Stimulated activated CD8-positive, alpha-beta memory T cell treated with anti-CD3 and anti-CD28 coated beads, Interleukin-15, amount 100 ng/mL, for 4 hours (primary cell): ENCODE measurements at places on chromosomes 6 and 20.

GRCh38 chr6:138454981-138455706, 44.1 kb downstream of the NHSL1 start:
- DNase-seq = peak; percentile 43

DNA sequence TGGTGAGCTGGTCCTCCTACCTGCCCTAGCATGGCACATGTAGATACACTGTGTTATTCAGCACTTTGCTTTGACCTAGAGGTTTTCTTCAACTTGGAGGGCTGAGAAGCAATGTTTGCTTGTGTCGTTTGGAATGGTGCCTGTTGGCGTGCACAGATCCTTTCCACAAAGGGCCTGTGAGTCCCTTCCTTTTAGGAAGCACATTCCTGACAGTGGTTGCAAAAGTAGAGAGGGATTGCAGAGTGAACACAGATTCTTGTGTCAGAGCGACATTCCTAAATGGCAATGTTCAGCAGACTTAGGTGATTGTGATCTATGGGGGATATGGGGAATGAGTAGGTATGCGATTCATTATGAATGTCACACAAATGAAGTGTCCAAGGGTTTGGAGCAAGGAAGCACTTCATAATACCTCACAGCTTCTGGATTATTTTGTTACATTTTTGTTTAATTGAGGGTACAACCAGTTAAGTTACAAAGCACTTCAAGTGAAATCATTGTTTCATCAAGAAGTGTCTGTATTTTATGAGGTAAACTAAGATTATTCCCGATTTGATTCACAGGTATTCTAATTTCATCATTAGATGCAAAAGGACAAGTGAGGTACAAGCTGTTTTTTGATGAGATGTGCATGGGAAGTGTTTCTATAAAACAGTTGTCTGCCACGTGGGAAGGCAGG, 713 bp upstream of the RNF144B start:
- DNase-seq = no peak

- no peak for DNase-seq
Observed at GRCh38 chr6:95240514-95240913, 336.8 kb upstream of the MANEA start.

DNA sequence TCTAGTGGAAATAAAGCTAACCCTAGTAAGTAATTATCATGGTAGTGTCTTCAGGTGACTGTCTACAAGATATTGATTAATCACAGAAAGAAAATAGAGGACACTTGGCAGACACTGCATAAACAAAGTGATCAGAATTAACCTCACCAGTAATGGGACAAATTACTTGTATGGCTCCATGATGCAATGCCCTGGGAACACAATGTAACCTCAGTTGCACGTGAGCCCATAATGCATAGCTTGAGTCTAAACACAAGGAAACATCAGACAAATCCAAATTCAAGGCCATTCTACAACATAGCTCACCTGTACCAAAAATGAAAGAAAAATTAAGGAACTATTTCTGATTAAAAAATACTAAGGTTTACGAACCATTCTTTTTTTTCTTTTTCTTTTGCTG, 92.4 kb upstream of the SSTR4 start:
- no peak for DNase-seq

DNA sequence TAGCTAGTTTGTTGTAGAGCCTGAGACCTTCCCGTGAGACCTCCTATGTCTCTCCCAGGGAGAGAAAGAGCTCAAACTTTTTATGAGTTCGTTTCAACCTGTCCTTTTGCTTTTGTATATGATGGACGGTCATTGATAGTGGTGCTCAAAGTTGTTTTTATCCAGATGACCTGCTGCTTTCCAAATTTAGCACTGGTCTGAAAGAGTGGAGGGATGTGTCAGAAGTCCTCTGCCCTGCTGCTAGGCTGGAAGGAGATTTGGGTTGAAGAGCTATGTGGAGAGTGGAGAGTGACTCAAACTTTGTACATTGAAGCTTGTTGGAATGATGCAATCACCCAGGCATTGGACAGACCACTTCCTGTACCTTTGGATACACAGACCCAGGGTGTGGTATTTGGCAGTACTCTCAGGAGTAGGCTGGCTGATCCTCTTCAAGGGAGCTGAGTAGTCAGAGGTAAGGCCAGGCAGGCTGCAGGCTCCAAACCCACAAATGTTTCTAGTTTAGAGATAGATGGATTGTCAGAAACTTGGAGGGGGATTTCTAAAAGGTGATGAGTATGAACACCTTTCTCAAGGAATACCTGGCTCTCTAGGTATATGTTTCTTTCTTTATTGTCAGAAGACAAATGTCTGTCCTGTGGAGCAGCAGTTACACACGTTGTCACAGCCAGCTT, 49.4 kb upstream of the RREB1 start:
- no peak for DNase-seq

DNA sequence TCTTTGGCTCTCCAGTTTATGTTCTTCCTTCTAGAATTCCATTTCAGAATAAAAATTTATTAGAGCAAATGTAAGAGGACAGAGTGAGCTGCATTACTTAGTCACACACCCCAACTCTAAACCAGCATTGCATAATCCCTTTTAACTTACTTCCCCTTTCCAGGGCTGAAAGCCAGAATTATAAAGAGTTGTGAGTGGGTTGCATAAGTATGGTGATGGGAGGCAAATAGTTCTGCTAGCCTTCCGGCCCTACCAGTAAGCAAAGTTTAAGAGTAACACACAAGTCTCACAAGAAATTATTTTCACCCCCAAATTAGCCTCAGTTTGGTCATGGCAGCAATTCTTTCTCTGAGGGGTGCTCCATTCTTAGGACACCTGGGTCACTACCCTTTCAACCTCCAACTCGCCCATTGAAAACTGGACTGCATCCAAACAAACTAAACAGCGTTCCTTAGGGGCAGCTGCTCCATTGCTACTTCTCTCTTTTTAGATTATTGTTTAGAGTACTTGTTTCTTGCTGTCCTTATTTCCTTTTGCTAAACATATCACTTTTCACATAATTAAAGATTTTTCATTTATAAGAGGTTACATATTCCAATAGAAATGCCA, 1.6 kb downstream of the KIAA0408 start:
- DNase-seq = no peak

DNA sequence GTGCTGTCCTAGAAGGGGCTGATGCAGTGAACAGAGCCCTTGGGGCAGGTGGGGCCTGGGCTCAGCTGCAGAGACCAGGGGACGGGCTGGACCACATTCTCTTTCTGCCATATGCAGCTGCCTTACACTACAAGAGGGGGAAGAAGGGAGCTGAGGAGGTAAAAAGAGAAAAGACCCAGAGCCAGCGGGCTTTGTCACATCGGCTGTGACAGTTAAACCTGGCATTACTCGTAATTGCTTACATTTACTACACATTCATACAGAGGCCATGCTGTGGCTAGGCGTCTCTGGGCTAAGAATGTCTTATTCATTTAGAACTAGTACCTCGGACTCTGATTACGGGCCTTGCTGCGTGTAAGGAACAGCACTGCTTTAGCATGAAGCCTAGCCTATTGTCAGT, 12.8 kb upstream of the MAS1L start:
- no peak for DNase-seq

DNA sequence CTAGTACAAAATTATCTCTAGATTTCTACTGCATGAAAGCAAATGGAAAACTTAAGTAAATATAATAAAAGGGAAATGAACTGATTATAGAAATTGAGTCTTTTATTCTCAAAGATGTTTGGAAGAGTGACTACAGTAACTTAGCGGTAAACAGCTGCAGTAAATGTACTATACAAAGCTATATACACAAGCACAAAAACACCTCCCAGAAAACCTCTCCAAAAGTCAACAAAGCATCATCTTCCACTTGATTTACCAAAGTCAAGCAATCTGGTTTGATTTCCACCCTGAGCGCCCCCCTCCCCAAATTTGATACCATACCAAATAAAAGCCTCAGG, 142.1 kb upstream of the SHLD1 start:
- no peak for DNase-seq

DNA sequence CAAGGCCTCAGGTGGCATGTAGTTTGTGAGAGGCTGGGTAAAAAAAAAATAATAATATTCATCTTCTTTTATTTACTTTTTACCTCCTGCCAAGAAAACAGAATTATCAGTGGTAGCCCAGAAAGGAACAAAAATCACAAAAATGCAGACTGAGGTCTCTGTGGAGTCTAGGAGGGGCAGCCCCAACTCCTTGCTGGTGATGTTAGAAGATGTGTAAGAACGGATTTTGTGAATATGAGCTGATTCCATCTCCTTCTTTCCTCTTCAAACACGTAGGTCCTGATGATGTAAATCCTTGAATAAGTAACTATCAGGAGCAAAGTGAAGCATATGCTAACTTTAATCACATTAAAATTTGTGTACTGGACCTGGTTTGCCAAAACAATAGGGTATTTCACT, 226.8 kb downstream of the EYA4 start:
- DNase-seq = no peak

- DNase-seq = no peak
Observed at GRCh38 chr6:143969077-143969476, 39.0 kb downstream of the PLAGL1 start.

- no peak for DNase-seq
Observed at GRCh38 chr6:157490611-157491269, 109.8 kb downstream of the ZDHHC14 start.

GRCh38 chr6:150153905-150154492, 11.2 kb downstream of the PPP1R14C start:
- no peak for DNase-seq

DNA sequence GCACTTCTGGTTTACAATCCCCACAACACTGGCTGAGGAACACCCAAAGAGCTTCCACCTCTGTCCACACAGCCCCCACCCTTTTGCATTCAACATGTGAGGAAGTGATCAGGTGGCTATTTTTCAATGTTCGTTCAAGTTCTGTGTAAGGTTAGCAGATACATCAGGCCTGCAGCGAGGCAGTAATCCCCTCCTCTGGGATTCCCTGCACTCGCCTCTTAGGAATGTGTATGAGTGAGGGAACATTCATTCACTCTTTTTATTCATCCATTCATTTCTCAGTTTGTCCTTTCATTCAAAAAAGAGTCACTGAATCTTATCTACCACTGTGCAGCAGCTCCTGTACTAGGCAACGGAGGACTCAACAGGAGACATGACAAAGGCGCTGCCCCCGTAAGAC, 236.4 kb upstream of the PRDM1 start:
- no peak for DNase-seq

GRCh38 chr20:44423480-44423879, 52.2 kb upstream of the TTPAL start:
- no peak for DNase-seq

GRCh38 chr6:151370509-151371078, 20.8 kb downstream of the ZBTB2 start:
- DNase-seq = no peak
